ENCODE measurements at places on chromosomes 12 and 14.

DNA sequence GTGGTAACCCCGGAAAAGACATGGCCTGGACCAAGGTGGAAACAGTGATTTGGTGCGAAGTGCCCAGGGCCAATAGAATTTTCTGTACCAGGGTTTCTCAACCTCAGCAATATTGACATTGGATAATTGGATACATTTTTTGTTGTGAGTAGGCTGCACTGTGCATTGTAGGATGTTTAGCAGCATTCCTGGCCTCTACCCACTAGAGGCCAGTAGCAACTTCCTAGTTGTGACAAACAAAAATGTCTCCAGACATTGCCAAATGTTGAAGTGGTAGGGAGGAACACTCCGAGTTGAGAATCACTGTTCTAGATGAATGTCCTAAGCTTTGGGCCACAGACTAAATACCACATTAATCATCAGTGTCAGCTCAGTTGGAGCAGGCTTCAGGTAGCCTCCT lies 6.2 kb upstream of the CGRRF1 start:
- DNase-seq, result no peak

- no peak for DNase-seq
These were observed 687.3 kb upstream of the MIS18BP1 start for GRCh38 chr14:45940318-45940717.

DNA sequence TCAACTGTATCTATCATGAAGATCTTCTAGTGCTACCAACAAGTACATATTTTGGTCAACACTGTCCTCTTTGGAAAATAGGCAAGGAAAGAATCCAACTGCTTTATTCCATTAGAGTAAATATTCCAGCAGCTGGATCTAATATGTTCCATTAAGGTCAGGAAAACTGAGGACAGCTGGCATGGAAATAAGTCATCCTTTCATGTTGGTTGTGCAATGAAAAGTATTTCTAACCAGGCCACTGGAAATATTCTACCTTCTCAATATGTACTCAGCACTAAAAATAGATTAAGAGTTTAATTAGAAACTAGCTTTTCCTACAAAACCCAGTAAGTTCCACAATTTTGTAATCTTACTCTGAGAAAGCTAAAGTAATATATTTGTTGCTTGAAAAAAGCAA lies 19.6 kb downstream of the HIGD1C start:
- no peak for DNase-seq

GRCh38 chr14:74161526-74162158 lies 76.9 kb downstream of the LIN52 start:
- DNase-seq, result no peak

GRCh38 chr14:104451474-104451873 lies 128.1 kb upstream of the C14orf180 start:
- no peak for DNase-seq

GRCh38 chr12:509500-509899 lies 49.8 kb downstream of the B4GALNT3 start:
- DNase-seq, result no peak

DNA sequence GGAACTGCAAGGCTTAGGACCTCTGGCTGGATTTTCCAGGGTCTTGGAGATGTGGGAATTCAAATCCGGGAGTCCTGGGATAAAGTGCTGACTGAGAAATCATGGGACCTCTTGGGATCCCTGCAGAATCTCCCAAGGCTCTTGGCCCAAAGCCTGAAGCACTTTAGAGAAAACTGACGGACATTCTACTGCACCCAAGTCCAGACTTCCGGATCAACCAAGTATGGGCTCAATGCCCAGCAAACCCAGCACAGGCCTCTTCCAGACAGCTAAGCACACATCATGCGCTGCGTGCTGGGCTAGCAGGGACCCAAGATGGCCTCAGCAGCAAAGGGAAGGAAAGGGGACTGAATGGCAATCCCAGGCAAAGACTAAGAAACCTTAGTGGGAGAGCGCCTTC lies 85.0 kb downstream of the ACTN1 start:
- DNase-seq, result no peak

- DNase-seq, result no peak
These were observed 33.0 kb downstream of the BHLHE41 start for GRCh38 chr12:26091822-26092221.

DNA sequence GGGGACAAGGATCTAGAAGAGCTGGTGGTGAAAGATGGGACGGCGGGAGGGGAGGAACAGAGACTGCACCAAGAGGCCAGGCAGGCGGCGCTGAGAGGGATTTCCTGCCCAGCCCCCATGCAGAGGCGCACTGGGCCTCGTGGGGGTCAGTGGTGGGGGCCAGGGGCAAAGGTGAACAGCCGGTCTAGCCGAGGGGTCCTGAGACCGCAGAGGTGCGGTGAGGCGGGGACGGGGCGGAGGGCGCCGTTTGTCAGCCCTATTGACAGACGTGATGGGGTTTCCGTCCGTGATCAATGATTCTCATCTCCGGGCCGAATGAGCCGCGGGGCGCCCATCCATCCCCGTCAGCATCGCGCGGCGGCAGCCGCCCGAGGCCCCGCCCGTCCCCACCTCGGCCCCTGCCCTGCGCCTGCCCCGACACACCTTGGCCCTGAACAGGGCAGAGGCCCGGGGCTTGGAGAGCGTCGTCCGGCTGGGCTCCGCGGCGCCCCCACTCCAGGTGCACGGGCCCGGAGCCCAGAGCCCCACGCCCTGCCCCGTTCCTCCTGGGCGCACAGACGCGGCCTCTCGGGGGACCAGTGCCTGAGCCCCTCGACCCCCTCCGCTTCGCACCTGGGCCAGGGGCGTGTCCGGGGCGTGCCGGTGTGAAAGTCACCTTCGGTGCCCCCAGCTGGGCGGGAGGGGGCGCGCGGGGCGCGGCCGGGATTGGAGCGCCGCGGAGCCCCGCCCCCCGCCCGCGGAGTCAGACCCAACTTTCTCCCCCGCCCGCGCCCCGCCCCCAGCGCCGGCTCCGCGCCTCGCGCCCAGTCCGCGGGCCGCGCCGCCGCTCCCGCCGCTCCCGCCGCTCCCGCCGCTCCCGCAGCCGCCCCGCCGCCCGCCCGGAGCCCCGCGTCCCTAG lies at the start of gene NXPH4:
TSS of gene NXPH4 (plus strand) at position 781 of the 898 bp plus-strand sequence. CDS start 176 bp downstream, outside the sequence.
- DNase-seq, result peak; percentile 74

DNA sequence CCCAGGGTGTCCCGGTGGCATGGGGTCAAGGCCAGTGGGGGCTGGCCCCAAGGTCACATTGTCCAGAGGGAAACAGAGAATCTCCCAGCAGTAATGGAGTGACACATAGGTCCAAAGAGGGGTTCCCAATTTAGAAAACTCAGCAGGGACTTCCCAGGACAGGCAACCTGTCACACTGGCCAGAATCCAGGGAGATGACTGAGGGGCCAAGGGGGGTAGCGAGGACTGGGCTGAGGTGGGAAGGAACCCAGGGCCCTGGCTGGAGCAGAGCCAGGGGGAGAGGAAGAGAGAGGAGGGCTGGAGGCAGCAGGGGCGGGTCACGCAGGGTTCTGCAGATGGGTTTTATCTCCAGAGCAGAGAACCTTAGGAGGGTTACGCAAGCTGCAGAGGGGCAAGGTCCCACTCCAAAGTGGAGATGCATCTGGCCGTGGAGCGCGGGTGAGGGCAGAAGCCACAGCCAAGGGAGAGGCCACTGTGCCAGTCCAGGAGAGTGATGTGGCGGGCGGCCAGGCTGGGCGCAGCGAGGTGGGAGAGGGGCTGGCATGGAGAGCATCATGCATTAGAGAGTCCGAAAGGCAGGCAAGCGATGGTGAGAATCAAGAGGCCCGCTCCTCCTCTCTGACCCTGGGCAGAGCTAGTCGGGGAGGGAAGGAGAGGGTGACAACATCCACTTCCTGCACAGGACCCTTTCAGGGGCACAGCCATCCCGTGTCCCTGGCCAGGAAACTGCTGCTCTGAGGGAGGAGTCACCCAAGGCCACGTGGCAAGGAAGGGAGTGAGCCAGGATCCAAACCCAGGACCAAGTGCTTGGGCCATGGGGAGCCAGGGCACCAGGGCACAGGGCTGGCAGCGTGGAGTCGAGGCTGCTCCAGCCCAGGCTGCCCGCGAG lies 29.0 kb downstream of the NCOR2 start:
- no peak for DNase-seq

DNA sequence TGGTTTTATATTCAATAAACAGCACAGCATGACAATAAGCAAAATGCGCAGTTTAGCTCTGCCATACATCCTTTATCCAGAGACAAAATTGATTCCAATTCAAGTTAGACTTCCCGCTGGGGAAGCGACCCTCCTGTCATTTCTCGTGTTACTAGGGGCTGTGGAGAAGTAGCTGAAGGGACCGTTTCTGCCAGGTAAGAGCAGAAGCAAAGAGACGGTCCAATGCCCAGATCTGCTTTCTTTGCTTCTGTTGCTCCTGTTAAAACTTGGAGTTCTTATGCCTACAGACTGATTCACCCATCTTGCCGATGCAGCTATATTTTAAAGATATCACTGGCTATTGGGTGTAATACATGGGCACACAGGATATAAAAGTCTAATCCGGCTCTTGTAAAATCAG lies 156.8 kb upstream of the AVPR1A start:
- DNase-seq, result no peak

DNA sequence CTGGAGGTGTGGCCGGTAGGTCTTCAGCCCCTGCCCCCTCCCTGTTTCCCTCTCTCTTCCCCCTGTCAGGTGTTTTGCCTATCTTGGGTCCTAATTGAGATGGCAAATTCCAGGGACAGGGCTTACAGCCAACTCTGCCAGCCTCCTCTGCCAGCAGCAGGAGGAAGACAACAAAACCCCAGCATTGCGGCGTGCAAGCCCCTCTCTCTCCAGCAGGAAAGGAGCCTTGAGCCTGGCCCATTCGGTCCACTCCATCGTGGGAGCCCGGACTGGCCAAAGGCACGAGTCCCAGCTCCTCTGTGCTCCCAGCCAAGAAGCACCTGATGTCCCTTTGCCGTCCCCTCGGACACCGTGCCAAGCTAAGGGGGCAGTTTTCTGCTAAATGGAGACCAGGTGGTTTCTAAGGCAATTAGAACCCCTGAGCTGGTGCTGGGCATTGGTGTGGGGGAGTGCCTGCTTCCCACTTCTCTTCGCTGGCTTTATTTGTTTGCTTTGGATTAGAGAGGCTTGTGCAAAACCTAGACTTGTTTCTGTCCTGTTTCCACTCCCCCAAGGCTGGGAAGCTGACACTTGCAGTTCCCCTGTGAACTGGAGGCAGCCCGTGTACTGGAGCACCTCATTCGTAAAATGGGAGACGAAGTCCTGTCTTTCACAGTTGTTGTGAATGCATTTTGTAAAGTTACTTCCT lies 57.1 kb upstream of the LHX5 start:
- DNase-seq, result no peak

- peak; percentile 65 for DNase-seq
These were observed 1131.1 kb downstream of the TMEM121 start for GRCh38 chr14:106657460-106657859.

- no peak for DNase-seq
These were observed 37.5 kb downstream of the GPR68 start for GRCh38 chr14:91207008-91207407.

DNA sequence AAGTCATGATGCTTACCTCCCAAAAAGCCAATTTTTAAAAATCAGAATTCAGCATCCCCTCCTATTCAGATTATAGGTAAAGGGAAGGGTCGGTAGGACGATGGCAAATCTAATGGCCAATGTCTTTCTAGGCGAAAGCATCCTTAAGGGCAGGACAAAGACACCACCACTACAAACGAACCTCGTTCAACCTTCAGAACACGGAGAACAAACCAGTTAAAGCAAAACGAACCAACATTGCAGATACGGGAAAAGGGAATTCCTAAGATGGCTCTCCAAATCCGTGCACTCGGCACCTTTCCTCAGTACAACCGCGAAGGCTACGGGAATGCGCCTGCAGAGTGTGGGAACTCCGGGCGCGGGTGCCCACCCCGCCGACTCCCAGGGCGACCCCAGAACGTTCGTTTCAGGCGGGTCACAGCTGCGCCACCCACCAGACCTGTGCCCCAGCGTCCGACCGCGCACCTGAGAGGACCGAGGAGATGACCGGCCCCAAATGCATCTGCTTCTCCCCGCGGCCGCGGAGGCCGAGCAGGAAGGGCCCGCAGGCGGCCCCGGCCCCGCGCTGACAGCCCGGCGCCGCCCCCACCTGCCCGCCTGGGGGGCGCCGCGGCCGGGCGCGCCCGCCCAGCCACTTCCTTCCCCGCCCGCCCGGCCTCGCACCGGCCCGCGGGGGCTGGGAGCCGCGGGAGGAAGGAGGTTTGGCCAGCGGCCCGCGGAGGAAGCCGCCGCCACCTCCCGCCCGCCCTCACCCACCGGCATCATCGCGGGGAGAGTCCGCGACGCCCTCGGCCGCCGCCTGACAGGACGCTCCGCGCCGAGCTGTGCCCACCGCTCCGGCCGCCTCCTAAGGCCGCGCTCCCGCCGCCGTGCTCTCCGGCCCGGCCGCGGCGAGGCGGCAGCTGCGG lies 578 bp downstream of the PPP1R13B start:
- peak; percentile 28 for DNase-seq

DNA sequence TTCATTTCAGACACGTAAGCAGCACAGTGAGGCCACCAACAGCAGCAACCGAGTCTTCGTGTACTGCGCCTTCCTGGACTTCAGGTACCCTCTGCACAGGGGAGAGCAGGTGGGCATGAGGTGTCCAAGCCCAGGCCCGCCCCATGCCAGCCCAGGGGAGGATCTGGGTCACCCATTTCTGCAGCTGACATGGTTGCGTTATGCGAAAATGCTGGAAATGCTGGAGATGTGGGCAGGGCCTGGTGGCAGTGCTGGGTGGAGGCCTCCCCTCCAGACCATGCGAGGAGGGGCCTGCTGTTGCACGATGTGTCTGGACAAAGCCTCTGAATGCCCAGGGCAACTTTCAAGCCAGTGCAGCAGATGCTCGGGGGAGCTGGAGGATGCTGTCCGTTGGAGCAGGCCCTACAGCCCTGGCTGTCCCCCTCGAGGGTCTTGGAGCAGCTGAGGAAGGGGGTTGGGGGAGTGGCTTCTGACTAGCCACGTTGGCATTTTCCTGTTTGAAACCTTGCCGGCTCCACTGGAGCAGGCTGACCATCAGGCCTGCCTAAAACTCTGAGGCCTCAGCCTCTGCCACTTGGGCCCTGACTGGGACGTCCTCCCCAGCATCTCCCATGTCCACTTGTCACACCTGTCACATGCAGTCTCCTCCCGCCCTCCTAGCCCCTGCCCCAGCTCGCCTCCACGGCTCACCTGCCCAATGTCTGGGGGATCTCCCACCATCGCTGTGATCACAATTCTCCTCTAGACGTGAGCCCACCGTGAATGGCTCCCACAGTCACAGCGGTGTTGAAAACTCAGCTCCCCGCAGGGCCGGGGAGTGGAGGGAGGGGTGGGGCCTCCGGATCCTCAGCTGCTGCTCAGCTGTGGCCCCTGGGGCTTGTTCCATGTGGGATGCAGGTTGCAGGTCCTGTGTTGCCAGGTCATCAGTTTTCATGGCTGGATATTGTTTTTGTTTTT lies 123.4 kb downstream of the ADGRD1 start:
- DNase-seq, result peak; percentile 8

- no peak for DNase-seq
These were observed 229.8 kb downstream of the ALX1 start for GRCh38 chr12:85509857-85510256.

DNA sequence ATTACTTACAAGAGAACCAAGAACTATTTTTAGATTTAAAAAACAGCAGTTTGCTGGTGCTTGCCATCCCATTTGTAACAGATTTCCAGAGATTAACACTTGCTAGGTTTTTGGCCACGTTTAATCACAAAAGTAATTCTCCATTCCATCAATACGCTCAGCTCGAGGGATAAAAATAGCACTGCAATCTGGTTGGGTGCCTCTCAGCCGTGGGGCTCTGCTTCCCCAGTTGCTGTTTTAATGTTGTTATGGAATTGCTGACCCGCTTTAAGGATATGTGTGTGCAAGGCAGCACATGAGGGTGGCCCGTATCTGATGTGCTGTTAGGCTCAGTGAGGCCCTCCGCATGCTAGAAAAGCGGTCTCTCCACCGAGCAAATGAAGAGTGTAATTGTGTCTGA lies 222.2 kb upstream of the TMEM260 start:
- DNase-seq, result no peak

- no peak for DNase-seq
These were observed 26.4 kb downstream of the TM7SF3 start for GRCh38 chr12:26987634-26988424.

- DNase-seq, result no peak
These were observed 843.9 kb upstream of the TMEM132C start for GRCh38 chr12:127422935-127423566.
